ENCODE measurements at places on chromosomes 6 and 20.

DNA sequence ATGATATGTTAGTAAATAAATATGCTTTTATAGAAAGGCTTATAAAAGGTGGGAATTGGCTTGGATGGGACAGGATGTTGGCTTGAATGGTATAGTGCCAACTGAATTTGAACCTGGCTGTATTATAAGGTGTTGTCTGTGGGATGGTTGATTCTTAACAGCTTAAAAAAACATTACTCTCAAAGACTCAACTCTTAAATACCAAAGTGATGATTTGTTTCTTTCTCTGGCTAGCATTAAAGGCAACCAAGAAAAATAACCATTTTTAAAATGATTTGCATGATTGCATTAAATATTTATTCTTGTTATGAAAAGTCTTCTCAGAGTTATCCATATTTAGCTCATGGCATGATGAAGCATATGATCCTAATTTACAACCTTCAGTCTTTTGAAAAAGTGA is 216.2 kb downstream of the RIMS1 start:
- DNase-seq, result no peak

DNA sequence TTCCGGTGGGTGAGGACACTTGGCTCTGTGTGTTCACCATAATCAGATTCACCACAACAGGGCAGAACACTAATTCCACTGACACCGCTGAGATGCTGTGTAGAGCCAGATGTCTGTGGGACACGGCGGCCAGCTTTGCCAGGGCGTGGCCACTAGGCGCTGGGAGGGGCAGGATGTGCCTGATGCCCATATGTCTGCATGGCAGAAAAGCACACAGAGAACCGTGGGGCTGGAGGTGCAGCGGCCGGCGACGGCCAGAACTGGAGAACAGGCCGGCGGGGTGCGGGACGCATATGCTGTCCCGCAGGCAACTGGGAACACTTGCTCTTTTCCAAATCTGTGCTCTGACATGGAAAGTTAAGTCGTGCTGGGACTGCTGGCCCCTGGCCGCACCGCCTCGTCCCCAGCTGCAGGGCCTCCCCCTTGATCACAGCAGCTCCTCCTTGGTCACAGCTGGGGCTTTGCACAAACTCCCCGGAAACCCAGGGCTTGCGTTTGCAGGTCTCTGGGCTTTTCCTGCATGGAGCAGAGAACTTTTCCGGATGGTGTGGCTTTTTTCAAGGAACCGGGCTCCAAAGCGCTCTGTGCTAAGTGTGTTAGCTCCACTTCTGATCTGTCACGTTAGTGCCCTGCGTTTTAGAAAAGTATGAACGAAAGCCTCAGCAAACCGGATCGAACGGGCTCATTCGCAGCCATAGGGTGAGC is 31.1 kb downstream of the NTSR1 start:
- no peak for DNase-seq

DNA sequence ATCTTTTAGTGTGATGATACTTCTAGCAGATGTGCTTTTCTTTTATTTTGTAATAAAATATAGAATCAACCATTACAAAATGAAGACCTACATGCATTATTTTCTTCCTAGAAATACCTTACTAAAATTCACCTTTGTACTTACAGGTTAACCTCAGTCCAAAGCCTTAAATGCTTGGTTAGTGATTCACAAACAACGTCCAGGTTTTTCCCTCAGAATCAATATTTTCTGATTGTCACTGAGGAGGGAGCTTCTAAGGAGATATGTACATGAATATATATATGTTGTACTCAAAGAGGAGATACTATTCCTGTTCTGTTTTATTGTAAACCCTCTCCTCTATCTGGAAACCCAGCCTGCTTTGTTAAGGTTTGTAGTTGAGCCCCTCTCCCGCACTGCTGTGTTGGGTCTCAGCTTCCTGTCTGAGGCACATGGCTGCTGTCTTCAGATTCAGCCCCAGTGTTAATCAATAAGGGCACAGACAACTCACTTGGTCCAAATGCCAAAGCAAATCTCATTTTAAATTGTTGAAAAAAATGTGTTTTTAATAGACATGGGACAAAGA is 33.9 kb upstream of the HS3ST5 start:
- no peak for DNase-seq

DNA sequence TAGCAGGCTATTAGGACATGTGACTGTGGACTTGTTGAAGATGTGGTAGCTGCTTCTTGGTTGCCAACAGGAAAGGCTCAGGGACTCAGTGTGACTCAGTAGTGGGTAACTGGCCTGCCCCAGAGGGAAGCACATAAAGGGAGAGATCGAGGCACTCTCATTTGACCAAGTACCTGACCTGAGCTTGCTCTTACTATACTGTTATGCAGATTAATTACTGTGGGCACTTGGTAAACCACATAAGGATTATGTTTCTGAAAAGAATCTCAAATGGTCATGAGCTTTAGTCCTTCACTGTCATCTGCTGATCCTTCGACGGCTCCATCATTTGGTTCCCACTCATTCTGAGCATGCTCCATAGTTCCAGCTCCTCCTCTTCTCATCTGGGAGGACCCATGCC is 48.2 kb upstream of the RPL7L1 start:
- no peak for DNase-seq

- DNase-seq, result no peak
Observed at GRCh38 chr20:34863421-34863965, 9.2 kb downstream of the GGT7 start.

DNA sequence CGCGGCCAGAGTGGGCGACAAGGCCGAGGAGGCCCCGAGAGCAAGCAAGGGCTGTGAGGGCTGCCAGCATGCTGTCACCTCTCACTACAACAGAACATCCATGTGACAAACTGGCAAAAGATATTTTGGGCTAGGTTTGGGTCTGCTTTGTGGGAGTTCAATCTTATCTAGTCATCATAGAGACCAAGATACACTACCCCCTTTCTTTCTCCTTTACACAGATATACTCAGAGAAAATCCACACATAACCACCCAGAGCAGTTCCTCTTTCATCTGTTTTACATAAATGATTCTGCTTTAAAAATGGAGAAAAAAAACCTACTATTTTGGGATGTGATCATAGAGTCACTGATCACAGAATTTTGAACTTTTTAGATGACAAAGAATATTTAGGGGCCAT is 16.8 kb downstream of the SOX4 start:
- DNase-seq, result no peak

GRCh38 chr20:10318291-10319024 is 99.8 kb downstream of the SNAP25 start:
- no peak for DNase-seq

- DNase-seq, result no peak
Observed at GRCh38 chr20:50652702-50653294, 38.5 kb downstream of the RIPOR3 start.

- peak; percentile 34 for DNase-seq
Observed at GRCh38 chr6:69719602-69720193, 77.1 kb downstream of the LMBRD1 start.

DNA sequence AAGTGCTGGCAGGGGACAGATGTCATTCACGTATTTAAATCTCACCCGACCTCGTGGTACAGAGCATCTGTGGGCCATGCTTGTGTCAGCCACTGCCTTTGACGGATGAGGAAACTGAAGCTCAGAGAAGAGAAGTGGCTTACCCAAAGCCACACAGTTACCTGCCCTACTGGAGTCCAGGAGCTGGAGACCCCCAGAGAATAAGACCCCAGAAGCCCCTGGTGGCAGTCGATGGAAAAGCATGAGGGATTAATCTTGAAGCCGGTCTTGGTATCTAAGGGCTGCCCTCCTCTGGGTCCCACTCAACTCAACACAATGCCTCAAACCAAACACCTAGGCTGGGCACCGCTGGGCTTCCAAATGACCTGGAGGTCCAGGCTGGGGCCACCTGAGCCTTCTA is 83.1 kb downstream of the GRM4 start:
- DNase-seq, result no peak

- DNase-seq, result peak; percentile 56
Observed at GRCh38 chr6:72218125-72218524, 331.8 kb downstream of the RIMS1 start.

DNA sequence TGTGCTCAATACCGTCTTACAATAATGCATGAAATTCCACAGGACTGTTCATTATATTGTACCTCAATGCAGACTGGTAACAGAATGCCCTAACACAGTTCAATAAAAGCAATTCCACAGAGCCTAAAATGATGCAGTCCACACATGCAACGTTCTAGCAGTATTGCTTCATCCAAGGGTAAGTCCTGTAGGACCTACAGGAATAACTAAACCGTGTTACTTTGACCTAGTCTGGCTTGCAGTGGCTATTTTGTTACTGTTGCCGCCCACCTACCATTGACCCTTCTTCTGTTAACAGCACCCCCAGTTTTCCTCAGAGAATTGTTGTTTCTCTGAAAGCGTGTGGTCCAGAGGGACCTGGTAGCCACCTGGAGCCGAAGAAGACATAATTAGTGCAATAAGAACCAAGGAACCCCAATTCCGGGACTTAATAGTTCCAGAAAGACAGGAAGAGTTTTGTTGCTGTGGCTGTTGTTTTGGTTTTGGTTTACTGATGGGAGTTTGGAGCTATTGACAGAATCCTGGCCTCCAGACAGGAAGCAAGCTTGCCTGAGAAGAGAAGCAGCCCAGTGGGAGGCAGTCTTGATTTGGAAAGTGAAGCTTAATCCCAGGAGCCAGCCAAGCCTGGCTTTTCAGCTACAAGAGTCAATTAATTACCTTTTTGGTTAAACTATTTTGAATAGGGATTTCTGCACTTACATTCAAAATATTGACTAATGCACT is 91.3 kb downstream of the FRK start:
- peak; percentile 4 for DNase-seq

GRCh38 chr6:11632231-11632630 is 94.7 kb downstream of the TMEM170B start:
- DNase-seq, result peak; percentile 38

DNA sequence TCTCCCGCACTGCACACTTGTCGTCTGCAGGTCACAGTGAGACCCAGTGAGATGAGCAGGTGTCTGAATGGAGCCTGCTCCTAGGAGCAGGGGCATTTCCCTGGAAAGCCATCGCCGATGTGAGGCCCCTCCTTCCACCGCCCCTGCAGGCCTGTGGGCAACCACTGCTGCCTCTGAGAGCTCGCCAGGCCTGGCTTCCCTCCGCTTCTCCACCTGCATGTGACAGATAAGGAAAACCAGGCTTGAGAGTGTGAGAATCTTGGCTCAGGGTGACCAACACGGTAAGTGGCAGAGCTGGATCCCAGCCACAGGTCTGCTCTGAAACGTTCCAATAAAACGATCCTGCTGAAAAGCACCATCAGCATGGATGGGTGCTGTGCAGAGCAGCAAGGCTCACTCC is 332.8 kb downstream of the CDH4 start:
- no peak for DNase-seq

DNA sequence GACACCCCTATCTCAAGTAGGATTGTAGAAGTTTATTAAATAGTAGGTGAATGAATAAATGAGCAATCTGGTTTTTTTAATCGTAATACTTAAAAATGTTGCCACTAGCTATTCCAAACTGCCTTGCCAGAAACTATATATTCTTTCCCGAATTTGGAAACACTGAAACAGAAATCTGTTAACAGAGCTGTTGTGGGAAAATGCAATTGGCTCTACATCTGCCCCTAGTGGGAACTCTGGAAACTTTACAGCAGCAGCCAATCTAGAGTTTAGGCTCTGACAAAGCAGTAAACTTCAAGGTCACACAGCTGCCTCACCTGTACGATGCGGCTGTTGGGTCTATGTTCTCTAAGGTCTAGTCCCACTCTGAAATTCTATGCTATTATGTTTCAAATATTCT is 41.7 kb downstream of the SYNE1 start:
- no peak for DNase-seq

- peak; percentile 71 for DNase-seq
Observed at GRCh38 chr20:23622839-23623343, 14.9 kb downstream of the CST3 start.

DNA sequence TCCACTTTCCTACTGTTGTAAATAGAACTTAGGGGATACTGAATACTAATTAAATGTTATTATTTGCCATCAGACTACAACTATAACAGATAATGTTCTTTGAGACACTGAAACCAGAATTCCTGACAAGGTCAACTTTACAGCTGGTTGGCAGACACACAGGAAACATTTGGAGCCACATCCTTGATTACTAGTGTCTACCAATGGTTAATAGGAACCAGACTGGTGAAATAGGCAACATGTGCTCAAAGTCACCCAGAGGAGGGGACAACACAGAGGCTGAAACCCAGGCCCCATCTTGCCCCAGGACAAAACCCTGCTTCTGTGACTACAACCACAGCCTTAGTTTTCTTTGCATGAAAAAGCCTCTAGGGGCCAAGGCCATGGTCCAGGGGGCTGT is 47.8 kb upstream of the NT5E start:
- no peak for DNase-seq

GRCh38 chr6:47078991-47079390 is 36.9 kb upstream of the ADGRF1 start:
- no peak for DNase-seq

DNA sequence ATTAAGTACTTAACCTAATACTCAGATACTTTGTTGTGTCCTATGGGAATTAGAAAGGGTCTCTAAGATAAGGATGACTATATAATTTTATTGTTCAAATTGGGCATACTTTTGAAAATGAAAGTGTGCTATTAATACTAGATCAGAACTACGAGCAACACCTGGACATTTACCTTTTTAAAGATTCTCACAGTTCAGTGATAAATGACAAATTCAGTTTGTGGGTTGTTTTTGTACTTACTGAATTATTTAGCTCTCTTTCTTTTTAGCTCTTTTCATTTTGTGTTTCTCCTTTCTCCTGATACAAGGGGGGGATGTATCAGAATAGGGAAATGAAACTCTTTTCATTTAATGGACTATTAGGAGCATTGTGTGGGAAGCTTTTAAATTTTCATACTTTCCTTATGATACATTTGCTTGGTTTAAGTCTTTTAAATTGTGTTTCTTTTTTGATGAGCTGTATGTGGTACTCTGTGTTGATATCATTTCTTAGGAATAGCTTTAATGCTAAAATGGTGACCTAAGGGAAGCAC is 47.5 kb downstream of the PHF3 start:
- DNase-seq, result no peak

- no peak for DNase-seq
Observed at GRCh38 chr6:130906736-130907381, 79.7 kb downstream of the SMLR1 start.

GRCh38 chr6:159880412-159880975 is 10.3 kb upstream of the MAS1 start:
- DNase-seq, result no peak
